ENCODE measurements at places on chromosomes 13 and 19.

DNA sequence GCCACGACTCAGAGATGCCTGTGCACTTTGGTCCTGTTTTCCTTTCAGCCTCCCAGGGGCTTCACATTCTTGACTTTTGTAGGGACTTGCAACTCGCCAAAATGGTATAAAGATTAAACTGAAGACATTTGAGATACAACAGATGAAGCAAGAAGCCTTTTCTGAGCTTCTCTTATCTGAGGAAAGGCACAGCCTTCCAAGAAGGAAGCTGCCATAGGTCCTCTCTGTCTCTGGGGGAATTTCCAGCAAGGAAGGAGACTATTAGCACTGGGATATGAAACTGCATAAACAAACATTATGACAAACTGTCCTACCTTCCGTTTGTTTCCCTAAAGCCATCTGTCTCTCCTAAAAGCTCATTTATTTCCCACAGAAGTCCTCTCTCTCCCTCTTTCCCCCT lies 39.3 kb downstream of the TGDS start:
- DNase-seq: no peak

DNA sequence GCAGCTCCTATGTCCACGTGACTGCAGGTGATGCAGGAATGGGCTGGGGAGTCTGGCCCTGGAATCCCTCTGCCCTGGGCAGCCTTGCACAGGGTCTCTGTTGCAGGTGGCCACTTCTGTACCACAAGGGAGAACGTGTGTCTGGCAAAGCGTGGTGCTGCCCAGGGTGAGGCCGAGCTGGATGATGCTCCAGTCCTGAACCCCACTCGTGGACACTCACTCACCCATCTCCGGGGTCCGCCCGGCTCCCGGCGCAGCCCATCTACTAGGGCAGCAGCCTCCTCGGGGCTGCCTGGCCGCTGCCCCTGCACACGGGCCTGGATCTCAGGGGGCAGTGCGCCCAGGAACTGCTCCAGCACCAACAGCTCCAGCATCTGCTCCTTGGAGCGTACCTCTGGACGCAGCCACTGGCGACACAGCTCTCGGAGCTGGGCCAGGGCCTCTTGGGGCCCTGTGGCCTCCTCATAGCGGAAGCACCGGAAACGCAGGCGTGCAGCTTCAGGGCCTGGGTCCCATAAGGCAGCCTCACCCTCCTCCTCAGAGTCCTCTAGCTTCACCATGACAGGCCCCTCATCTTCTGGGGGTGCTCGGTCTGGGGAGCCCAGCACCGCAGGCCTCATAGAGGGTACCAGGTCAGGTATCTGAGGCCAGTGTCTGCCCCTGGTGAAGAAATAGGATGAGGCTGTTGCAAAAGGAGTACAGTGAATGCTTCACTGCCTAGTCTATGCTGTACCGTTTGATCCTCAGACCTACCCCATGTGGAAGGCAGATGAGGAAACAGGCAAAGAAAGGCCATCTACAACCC lies 2.2 kb downstream of the MZF1 start:
- DNase-seq: no peak

- no peak for DNase-seq
Measured at GRCh38 chr13:110419381-110419791, 112.3 kb downstream of the COL4A2 start.

GRCh38 chr13:61918841-61919240 lies 503.2 kb upstream of the PCDH20 start:
- DNase-seq: no peak

- DNase-seq: no peak
Measured at GRCh38 chr13:110396913-110397381, 89.9 kb downstream of the COL4A2 start.

DNA sequence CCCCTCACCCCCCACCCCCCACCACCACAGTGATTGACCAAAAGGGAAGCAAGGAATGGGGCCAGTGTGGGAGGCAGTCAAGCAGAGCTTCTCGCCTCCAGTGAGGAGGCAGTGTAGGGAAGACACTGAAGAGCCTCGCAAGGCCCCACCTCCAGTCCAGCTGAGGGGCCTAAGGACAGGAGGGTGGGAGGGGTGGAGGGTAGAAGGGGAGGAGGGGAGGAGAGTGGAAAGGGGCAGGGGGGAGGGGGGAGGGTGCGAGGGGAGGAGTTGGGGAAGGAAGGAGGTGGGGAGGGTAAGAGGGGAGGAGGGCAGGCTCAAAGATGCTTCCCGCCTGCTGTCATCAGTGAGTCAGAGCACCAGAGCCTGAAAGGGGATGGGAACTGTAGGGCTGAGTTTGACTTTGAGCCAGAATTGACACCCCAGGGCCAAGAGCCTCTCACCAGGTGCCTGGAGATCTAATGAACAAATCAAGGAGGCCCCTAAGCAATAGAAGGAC lies 786.2 kb downstream of the UQCRFS1 start:
- DNase-seq: no peak

- DNase-seq: no peak
Measured at GRCh38 chr19:30570194-30570593, 198.0 kb downstream of the ZNF536 start.

- DNase-seq: no peak
Measured at GRCh38 chr13:61830475-61830874, 414.8 kb upstream of the PCDH20 start.

DNA sequence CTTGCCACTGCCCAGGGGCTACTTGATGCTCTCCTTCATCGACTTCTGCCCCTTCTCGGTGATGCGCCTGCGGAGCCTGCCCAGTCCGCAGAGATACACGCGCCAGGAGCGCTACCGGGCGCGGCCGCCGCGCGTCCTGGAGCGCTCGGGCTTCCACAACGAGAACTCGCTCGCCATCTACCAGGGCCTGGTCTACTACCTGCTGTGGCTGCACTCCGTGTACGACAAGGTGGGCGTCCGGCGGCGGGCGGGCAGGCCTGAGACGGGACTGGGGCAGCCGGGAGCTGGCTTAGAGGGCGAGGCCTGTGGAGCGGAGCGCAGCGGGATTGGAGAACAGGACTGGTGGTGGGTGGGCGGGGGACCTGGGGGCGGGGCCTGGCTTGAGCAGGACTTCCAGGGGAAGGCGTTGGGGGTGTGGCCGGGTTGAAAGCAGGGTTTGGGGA lies 12.7 kb upstream of the PSMD8 start:
- DNase-seq: peak; percentile 90

GRCh38 chr19:46211201-46211881 lies 18.2 kb upstream of the IGFL1 start:
- DNase-seq: no peak

DNA sequence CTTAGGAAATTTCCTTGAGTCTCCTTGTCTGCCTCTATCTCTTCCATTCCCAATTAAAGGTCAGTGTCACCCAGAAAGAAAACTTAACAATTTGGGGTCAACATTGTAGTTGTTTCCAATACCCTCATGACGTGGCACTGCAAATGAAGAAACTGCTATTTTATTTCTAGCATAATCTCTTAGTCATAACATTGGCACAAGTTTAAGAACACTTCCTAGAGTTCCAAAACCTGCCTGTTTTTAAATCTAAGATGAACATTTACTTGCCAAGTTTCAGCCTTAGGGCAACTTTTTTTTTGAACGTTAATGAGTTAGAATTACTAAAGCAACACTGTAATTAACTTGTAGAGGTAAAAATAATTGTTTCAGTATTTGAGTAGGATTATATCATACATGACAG lies 108.0 kb downstream of the LMO7 start:
- no peak for DNase-seq

DNA sequence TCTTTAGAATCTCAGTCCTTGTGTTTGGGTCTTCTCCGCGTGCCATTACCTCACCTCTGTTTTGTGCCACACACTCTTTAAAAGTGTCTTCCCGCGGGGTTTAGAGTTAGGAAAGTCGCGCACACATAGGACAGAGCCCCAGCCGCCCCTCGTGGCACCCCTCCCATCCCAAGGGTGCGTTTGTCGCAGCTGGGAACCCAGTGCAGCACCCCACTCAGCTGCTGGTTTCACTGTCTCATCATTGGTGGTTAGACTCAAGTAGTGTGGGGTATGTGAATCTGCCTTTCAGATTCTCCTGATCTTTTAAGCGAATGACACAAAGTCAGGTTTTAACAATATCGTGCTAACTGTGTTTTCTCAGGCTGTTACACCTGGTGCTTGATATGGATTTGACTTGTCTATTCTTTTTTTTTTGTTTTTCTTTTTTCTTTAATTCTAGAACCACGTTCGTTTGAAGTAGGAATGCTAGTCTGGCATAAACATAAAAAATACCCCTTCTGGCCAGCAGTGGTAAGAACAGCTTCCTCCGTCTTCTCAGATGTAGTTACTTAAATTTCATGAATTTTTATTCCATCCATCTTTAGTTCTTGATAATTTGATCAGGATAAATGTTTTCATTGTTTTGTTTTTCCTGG lies 19.5 kb upstream of the NDUFS7 start:
- DNase-seq: no peak

DNA sequence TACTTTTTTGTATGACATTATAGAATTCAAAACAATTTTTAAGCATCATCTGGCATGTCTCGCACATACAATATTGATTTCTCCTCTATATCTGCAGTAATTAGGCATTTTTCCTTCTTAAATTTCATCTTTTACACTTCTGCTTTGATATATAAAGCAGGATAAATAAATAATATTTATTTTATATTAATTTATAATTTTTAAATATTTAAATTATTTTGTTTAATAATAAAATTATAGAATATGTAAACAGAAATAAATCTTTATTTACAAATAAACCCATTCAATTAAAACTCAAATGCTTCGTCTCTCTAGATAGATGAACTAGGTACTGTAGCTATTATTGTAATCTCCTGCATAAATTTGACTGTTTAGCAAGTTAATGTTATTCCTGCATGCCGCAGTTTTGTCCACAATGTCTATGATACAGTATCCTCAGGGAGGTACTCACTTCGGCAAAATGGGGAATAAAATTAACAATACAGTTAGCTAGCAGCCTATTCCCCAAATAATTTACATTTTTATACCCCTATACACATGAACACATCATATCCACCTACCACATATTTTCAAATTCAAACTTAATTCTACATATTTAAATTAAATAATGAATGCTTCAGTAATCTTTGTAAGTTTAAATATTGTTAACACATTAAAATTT lies 473.6 kb upstream of the SLC10A2 start:
- no peak for DNase-seq

DNA sequence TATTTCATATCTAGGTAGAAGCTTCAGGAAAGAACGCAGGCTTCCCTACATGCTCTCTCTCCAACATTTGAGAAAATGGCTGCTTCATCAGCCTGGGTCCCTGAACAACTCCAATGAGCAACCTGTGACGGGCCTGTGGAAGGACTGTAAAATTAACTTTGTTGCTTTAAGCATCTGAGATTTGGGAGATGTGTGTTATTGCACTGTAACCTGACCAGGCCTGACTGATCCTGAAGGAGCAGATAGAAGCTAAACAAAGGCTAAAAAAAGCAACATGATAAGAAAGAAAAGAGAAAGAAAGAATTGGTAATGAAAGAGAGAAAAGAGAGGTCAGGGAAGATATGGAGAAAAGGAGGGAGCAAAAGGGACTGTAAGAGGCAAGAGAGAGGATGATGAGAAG lies 77.1 kb upstream of the MBNL2 start:
- no peak for DNase-seq

- no peak for DNase-seq
Measured at GRCh38 chr13:99636728-99637353, 135.6 kb downstream of the TM9SF2 start.

- no peak for DNase-seq
Measured at GRCh38 chr19:29067831-29068230, 145.1 kb downstream of the UQCRFS1 start.

GRCh38 chr19:9058905-9059667 lies 27.8 kb upstream of the OR1M1 start:
- no peak for DNase-seq

- no peak for DNase-seq
Measured at GRCh38 chr19:45450012-45450333, 17.8 kb upstream of the FOSB start.

GRCh38 chr19:55216461-55217198 lies 7.3 kb upstream of the PTPRH start:
- peak; percentile 88 for DNase-seq

DNA sequence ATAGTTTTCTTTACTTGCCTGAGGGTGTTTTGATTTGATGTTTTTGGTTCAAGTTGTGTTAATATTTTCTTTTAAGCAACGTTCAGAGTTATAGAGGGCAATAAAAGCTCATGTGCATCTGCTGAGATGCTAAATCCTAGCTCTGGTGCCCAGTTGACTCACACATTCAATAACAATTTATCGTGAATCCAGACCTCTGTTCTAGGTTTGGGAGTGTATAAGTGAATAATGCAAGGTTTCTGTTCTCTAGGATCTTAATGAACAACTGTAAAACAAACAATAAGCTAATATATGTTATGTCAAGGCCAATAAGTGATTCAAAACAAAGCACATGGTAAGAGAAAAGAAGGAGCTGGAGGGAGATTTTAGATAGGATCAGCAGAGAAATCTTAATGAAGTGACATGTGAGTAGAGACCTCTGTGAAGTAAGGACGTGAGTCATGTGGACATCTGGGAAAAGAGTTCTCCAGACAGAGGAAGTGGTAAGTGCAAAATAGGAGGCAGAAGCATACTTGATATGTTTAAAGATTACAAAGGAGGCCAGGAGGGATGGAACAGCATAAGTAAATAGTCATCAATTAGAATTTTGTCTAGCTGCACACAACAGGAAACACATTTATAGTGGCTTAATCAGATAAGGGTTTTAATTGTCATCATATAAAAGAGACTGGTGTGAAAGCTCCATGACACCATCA lies 278.5 kb upstream of the HTR2A start:
- no peak for DNase-seq

GRCh38 chr19:35945121-35945790 lies 9.1 kb downstream of the LRFN3 start:
- DNase-seq: no peak

- DNase-seq: no peak
Measured at GRCh38 chr13:35866801-35867200, 264.4 kb downstream of the DCLK1 start.

DNA sequence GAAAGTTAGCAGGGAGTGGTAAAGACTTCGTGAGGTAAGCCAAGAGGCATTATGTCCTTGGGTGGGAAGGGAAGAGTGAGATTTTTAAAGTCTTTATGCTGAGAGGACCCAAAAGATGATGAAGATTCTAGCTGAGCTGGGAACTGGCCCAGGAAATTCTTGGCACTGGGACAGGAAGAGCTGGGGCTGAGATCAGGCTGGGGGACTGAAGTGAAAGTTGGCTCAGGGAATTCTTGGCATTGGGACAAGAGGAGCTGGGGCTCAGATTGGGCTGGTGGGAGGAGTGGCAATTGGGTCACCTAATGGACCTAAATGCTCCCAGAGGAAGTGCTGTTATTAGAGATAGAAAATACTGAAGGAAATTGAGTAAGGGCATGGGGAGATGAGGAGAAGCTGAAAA lies 8.8 kb downstream of the SCEL start:
- DNase-seq: no peak

DNA sequence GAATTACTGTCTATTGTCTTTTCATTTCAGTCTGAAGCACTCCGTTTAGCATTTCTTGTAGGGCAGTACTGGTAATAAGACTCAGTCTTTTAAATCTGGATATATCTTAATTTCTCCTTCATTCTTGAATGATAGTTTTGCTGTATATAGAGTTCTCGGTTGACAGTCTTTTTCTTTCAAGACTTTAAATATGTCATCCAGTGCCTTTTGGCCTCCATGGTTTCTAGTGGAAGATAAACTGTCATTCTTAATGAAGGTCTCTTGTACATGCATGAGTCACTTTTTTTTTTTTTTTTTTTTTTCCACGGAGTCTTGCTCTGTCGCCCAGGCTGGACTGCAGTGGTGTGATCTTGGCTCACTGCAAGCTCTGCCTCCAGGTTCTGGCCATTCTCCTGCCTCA lies 27.2 kb upstream of the ZDHHC20 start:
- DNase-seq: no peak

All from glutamatergic neuron (in vitro differentiated cells).